ENCODE measurements at places on chromosomes 7 and 10.

DNA sequence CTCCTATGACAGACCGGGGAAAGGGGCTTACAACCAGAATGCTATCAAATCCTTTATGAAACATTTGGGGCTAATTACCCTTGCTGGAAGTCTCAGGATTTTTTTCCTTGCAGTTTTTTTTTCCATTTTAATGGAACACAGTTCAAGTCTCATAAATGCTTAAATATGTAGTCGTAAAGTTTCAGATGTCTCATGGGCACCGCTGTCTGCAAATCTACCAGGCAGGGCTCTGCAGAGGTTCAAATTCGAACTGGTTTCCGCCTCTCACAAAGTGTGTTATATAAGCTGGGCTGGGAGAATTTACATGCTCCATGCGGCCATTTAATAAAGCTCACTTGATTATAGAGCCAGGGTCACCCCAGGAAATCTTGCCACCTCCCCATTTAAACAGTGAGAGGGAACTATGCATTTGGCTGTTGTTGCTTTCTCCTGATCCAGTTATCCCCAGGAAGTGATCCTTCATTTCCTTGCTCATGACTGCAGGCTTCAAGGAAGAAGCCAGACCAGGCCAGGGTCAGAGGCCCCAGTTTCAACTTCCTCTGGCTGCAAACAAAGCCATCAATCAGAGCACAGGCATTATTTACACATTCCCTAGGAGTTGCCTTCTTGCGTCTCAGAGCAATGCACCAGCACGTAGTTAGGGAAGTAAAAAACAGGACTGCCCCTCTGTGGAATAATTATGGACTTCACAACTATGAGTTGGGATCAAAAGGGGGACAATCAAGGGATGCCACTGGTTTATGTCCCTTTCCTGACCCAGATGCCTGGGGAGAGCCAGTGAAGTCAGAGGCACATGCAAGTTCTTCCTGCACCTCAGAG, 358.8 kb downstream of the PRPF18 start:
- peak; percentile 30 for DNase-seq

GRCh38 chr10:683448-684071, 5.9 kb downstream of the DIP2C start:
- peak; percentile 69 for DNase-seq

GRCh38 chr7:121046893-121047468, 58.5 kb downstream of the CPED1 start:
- no peak for DNase-seq

GRCh38 chr7:155205368-155206317, 92.0 kb upstream of the INSIG1 start:
- peak; percentile 91 for DNase-seq

GRCh38 chr10:19904202-19904661, 88.0 kb downstream of the PLXDC2 start:
- peak; percentile 96 for DNase-seq

DNA sequence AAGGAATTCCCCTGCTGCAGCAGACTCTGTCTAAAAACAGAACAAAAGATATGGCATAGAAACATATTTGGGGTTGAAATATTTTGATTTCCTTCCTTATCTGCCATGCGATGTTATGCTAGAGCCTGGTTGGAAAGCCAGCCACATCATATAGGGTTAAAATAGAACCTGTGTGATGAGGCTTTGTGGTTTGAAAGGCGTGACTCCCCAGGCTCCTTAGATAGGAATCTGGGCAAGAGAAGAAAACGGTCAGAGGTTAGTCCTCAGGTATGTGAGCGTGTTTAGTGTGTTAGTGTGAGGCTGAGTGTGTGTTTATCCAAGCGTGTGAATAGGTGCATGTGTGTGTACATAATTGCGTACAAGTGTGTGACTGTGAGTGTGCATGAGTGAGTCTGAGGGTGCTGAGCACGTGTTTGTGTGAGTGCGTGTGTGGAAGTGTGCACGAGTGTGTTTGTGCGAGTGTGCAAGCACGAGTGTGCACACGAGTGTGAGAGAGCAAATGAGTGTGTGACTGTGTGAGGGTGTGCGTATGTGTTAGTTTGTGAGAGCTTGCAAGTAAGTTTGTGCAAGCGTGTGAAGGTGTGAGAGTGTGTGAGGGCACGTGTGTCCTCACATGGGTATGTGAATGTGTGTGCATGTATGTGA, 79.9 kb downstream of the COL26A1 start:
- DNase-seq, result no peak

GRCh38 chr10:13928451-13928850, 341.7 kb downstream of the PRPF18 start:
- no peak for DNase-seq

GRCh38 chr10:4397337-4397736, 428.7 kb upstream of the AKR1E2 start:
- no peak for DNase-seq

- no peak for DNase-seq
These were observed 24.3 kb upstream of the PPP2R2D start for GRCh38 chr10:131876508-131876907.

- no peak for DNase-seq
These were observed 12.6 kb downstream of the SCD start for GRCh38 chr10:100359529-100360150.

DNA sequence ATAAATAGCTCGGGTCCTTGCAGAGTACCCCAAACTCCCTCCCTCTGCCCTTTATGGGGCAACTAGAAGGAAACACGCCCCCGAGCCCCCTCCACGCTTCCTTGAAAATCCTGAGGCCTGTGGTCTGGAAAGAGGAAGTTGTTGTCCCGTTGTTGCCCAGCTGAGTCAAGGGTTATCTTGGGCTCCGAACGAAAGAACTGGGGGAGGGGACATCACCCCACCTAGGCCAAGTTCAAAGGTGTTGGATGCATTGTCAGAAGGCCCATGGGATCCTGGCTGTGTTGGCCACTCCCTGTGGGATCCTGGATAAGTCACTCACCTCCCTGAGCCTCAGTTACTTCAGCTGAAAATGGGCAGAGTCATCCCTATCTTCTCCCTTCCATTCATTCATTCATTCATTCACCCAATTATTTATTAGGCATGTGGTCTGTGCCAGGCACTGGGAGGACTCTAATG, at the start of gene CCL24:
Gene CCL24 (minus strand): TSS at position 26 of the 456 bp plus-strand sequence. CDS start 91 bp downstream, outside the sequence.
- DNase-seq, result no peak

DNA sequence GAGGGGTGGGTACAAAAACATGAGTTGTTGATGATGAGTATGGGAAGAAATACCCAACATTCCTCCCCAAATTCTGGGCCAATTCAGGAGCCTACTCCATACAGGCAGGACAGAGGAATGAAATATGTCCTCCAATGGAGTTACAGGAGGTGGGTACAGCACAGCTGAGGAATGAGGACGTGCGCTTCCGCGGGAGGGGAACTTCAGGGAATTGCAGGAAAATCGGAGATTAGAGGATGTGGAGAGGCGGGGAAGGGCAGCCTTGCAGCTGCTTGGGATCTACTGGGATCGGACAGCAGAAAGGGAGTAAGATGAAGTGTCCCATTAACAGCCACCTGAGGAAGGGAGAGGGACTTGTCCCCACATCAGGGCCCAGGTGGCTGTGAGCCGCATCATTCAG, 50.2 kb downstream of the PDIA4 start:
- no peak for DNase-seq

GRCh38 chr7:216360-217300, 24.3 kb downstream of the FAM20C start:
- DNase-seq, result peak; percentile 50

DNA sequence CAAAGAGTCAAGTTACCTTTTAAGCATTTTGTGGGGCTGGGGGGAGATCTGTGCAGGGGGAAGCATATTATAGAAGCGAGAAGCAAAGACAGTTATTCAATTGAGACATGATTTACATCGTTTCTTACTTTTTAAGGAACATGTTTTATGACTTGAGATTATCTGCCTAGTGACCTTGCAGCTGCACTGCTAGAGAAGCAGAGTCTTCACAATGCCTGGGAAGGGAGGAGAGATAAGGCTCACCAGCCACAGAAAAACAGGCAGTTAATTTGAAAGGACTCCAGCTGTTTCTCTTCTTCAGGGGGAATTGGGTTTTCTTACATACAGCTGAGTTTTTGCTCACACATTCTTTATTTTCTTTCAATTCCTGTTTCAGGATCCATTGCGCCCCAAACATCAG, 31.0 kb downstream of the PHYH start:
- no peak for DNase-seq

DNA sequence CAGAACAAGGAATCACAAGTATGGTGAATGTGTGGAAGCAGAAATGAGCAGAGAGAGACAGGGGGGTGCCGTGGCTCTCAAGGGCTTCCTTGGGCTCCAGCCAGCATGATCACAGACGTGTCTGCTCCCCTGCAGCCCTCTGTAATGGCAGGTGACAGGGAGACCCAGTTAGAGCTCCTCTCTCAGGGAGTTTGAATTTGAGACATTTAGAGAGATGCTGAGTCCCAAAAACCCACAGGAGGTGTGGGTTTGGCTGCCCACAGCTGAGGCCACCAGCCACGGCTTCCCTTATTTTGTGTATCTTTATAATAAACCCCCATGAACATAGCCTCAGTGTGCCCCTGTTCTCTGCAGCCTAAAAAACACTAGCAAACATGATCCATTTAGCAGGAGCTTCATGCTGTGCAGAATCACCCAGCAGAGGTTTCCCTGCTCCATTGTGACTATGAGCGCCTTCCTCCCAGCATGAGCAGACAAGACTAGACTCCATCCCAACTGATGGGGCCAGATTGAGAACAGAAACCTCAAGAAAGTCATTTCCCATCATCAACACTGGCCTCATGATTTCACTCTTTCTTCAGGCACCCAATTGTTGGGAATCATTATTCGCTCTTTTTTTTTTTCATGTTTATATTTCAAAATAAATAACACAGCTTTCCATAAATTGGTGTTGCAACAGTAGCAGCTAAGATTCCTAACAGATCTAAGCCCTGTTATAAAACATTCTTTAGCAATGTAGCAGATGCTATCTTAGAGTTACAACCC, 13.4 kb downstream of the NOD1 start:
- peak; percentile 62 for DNase-seq

DNA sequence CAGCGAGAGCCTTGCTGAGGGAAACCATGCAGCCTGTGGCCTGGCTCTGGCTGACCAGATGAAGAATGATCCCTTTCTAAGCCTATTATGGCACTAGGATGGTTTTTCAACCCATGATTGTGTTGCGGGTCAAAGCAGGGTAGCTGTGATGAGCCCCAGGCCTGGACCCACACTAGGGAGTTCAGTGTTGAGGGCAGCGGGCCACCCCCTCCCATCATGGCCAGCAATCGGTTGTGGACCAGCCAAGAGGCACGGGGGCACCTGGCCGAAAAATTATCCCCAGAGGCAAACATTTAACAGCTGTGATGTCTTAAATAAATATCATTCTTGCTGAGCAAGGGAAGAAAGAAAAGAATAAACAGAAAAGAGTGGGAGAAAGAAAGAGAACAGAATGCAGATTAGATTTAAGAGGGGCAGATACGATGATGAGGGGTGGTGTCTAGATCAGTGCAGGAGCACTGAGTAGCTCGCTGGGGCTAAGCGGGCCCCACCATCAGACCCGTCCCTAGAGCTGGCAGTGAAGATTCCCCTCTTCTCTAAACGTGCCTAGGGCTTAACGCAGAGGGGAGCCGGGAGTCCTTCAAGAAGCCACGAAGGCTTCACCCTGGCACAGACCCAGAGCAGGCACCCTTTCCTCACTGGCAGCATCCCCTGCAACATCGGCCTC, 82.7 kb downstream of the SLC37A3 start:
- DNase-seq, result no peak

- peak; percentile 15 for DNase-seq
These were observed 76.3 kb downstream of the COL13A1 start for GRCh38 chr10:69878038-69878437.

DNA sequence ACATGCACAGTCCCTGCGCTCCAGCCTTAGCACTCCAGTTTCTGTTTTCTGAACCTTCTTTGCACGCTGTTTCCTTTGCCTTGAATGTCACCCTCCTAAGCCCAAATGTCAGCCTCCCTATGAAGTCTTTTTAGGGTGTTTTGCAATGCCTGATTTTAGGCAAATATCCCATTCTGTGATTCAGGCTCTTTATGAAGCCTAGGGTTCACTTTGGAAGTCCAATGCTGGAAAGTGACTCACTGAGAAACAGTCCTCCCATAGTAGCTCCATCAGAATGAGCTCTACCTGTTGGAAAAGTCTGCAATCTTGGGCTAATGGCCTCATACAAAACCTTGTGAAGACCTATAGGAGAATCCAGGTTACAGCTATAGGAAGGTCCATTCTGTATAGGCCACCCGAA, 5.3 kb downstream of the LAMB4 start:
- no peak for DNase-seq

DNA sequence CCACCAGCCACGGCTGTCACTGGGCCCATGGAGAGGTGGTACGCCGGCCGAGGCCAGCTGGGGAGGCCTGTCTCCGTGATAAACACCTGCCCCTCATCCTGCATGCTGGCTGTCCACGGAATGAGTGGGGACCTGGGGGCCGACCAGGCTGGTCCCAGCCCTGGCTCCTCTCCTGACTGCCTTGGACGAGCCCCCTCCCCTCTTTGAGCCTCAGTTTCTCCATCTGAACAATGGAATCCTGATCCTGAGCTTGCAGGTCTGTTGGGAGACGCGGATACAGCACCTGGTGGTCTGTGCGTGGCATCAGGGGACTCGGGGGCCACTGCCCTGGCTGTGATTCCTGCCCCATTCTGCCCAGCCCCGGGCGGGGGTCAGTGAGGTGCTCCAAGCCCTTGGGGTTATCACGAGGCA, 109.9 kb downstream of the MICALL2 start:
- no peak for DNase-seq

- DNase-seq, result peak; percentile 59
These were observed 8.9 kb downstream of the LCOR start for GRCh38 chr10:96840841-96841518.

DNA sequence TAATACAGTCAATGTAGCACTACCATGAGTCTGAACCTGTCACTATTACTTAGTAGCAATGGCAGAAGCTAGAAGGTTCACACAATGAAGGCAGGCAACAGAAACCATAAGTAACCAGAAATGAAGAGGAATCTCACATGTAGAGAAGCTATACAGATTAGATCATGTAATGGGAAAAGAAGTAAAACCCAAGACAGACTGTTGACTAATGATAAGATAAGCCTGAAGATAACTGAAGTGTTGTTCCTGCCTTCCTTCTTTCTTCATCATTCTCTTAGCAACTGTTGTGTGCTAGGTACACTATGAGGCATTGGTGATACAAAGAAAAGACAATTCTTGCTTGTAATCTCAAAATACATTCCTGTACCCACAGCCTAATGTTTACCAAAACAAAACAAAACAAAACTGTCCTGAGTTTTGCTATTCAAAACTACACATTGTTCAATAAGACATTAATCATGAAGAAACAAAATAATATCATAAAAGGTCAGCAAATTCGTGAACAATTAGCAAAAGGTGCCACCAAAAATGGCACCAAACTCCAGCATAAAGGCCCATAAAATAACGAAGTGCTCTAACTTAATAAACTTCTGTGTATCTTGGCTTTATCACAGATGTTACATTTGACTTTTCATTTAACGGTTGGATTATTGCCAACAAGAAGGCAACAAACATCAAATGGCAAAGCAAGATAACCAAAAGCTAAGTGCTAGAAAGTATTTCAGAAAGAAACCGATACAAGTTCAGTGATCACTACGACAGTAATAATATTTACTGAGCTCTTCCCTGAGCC, 27.1 kb downstream of the ZNF800 start:
- peak; percentile 10 for DNase-seq

GRCh38 chr7:20172736-20173334, 44.3 kb downstream of the MACC1 start:
- peak; percentile 78 for DNase-seq

- DNase-seq, result peak; percentile 44
These were observed 126.7 kb upstream of the PRSS58 start for GRCh38 chr7:142384493-142384922.

Data from choroid plexus epithelial cell (primary cell).